ENCODE measurements at places on chromosomes 12 and 14. TPM values are rescaled to one million over a fixed set of nuclear protein-coding genes. Genes with fewer than 3 reads are reported as not detected.

GLT1D1 gene
- polyA plus RNA-seq, result 1.3 TPM

PSMC6 gene
- 53.6 TPM for polyA plus RNA-seq

CBLN3 gene
- 0.91 TPM for polyA plus RNA-seq

SLC5A8 gene
- 0.07 TPM for polyA plus RNA-seq

SMOC1 gene
- 12.5 TPM for polyA plus RNA-seq

LRTM2 gene
- not detected for polyA plus RNA-seq

GRCh38 chr12:70695361-70696023 is 58.3 kb upstream of the PTPRB start:
- H3K27me3 ChIP-seq, result no peaks in the 10 kb centered on the region
- DNase-seq, result no peak
- no peak overlapping the region for H3K4me3 ChIP-seq
- H3K4me1 ChIP-seq, result no peaks in the 10 kb centered on the region
- H3K27ac ChIP-seq, result no peak overlapping the region

GRCh38 chr12:53757101-53757770 is 5.5 kb upstream of the CISTR start:
- no peaks in the 10 kb centered on the region for H3K36me3 ChIP-seq
- no peak overlapping the region for H3K27ac ChIP-seq
- no peak overlapping the region for H3K4me3 ChIP-seq
- DNase-seq, result peak; percentile 95
- H3K27me3 ChIP-seq, result no peaks in the 10 kb centered on the region

GRCh38 chr12:107406932-107407331 is 278.7 kb upstream of the PWP1 start:
- no peaks in the 10 kb centered on the region for H3K27me3 ChIP-seq
- H3K36me3 ChIP-seq, result no peaks in the 10 kb centered on the region
- no peak overlapping the region for H3K27ac ChIP-seq
- DNase-seq, result no peak

DNA sequence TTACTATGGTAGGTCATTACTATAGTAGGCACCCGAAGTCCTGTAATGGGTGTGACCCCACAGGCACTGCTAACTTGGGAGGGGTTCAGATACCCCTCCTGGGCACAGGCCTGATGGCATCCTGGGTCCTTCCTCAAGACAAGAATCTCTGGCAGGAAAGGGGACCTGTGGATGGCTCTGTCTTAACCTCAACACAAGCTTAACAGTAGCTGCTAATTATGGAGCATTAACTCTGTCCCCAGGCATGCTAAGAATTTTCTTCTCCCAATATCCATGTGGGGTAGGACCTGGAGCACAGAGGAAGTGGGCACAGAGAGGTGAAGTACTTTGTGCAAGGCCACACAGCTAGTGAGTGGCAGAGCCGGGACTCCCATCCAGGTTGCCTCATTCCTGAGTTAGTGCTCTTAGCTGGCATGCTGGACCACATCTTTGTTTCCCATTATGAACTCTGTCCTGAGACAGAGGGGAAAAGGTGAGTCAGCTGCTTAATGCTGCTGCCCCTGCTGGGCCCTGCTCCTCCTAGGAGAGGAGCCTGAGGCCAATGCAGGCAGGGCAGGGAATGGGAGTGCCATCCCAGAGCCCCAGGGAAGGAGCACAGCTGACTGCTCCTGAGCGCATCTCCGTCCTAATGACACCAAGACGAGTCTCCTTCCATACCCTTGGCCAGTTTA is 32.1 kb downstream of the GALNT16 start:
- H3K36me3 ChIP-seq, result no peaks in the 10 kb centered on the region
- DNase-seq, result no peak

DNA sequence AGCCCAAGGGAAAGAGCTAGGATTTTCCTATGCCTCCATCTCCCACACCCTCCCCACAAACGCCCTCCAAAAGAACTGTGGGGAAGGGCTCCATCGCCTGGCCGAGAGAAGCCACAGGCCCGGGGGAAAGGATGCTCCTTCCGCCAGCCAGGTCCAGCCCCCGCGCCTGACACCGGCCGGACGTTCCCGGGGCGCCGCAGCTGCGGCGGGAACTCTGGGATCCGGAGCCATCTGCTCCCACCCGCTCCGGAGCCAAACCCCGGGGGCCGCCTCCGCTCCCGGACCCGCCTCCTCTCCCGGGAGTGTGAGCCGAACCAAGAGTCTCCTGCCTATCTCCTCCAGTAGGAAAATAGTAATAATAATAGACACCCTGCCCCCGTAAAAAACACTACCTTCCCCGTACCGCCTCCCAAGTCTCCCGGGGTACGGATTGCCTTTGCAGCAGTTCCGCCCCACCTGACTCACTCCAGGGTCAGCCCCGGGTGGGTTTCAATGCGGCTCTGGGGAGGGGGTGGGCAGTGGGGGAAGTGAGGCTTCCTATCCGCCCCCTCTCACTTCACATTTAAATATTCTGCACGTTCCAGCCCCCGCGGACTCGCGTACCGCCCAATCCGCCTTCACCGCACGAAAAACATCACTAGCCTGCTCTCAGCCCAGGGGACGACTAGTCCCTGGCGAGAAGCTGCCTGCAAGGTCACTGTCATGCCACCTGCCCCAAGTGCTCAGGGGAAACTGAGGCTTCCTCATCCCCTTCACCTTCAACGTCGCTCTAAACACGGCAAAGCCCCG is 2.4 kb downstream of the AGAP2 start:
- peaks cover 9% of the 10 kb centered on the region for H3K4me1 ChIP-seq
- H3K27ac ChIP-seq, result no peak overlapping the region
- DNase-seq, result no peak

GRCh38 chr12:50196537-50196936 is 29.4 kb upstream of the CERS5 start:
- no peak for DNase-seq
- H3K4me1 ChIP-seq, result peaks cover 4% of the 10 kb centered on the region
- no peak overlapping the region for H3K27ac ChIP-seq
- no peaks in the 10 kb centered on the region for H3K36me3 ChIP-seq
- no peaks in the 10 kb centered on the region for H3K27me3 ChIP-seq
- no peak overlapping the region for H3K4me3 ChIP-seq

DNA sequence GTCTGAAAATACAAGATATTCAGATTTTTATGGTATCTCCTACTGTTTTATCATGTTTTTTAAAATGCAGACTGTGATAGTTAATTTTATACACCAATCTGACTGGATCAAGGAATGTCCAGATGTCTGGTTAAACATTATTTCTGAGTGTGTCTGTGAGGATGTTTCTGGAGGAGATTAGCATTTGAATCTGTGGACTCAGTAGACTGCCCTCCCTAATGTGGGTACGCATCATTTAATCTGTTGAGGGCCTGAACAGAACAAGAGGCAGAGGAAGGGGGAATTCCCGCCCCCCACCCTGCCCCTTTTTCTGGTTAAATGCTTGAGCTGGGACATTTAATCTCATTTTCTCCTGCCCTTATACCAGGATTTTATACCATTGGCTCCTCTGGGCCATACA is 72.1 kb downstream of the AVPR1A start:
- H3K4me3 ChIP-seq, result no peak overlapping the region
- H3K27ac ChIP-seq, result no peak overlapping the region
- H3K36me3 ChIP-seq, result no peaks in the 10 kb centered on the region

DNA sequence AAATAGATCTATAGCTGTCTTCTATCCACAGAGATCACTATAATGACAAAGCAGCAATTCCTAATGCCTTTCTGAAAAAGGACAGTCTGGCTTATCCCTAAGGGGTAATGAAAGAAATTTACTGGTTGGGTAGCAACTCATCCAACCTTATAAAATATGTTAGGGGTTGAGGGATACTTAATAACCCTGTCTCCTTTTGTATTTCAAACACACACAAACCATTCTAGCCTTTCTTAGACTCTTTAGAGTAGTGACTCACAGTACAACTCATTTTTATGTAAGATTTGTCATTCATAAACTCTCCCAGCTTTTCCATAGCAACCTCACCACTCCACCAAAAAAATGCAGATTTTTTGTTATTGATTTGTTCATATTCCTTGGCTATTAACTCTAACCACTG is 167.9 kb downstream of the FSCB start:
- H3K36me3 ChIP-seq, result no peaks in the 10 kb centered on the region
- no peaks in the 10 kb centered on the region for H3K27me3 ChIP-seq
- DNase-seq, result no peak

DNA sequence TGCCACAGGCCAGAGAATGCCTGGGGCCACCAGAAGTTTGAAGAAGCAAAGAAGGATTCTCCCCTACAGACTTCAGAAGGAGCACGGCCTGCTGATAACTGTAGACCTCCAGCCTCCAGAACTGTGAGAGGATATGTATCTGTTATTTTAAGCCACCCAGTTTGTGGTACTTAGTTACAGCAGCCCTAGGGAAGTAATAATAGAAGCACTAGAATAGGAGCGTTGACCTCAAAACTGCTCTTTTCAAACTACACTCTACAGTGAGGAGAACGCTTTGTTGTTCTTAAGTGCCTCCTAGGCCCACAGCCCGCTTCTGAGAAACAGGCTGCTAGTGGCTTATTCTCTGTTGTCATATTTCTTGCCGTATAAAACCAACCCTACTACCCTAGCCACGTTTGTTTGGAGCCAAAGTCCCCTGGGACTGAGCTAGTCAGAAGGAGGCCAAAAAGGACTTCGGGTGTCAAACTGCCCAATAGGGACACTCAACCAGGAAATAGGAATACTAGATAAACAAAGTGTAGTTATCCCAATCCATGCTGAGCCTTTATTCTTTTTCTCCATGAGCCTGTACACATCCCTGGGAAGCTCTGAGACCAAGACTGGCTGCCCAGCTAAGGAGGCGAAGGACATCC is 38.5 kb upstream of the FRS2 start:
- H3K36me3 ChIP-seq, result no peaks in the 10 kb centered on the region
- no peak for DNase-seq
- H3K27ac ChIP-seq, result no peak overlapping the region
- H3K27me3 ChIP-seq, result no peaks in the 10 kb centered on the region
- H3K4me3 ChIP-seq, result no peak overlapping the region

DNA sequence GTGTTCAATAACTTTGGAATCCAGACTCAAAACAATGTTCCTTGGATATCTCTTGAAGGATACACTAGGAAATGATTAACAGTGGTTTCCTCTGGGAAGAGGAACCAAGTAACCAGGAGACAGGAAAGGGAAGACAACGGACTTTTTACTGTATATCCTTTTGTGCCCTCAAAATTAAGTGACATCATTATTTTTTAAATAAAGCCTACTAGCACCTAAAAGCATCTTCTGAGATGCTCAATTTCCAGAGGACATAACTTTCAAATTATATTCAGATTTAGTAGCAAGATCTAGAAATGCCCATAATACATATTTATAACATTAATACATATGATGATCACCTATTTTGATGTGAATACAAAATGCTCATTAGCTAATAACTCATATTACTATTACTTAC is 6.5 kb downstream of the HECTD1 start:
- no peaks in the 10 kb centered on the region for H3K36me3 ChIP-seq
- H3K4me1 ChIP-seq, result peaks cover 4% of the 10 kb centered on the region
- no peaks in the 10 kb centered on the region for H3K27me3 ChIP-seq

GRCh38 chr14:33349871-33350270 is 411.2 kb downstream of the NPAS3 start:
- H3K4me1 ChIP-seq, result no peaks in the 10 kb centered on the region
- DNase-seq, result no peak
- H3K36me3 ChIP-seq, result no peaks in the 10 kb centered on the region
- H3K4me3 ChIP-seq, result no peak overlapping the region

DNA sequence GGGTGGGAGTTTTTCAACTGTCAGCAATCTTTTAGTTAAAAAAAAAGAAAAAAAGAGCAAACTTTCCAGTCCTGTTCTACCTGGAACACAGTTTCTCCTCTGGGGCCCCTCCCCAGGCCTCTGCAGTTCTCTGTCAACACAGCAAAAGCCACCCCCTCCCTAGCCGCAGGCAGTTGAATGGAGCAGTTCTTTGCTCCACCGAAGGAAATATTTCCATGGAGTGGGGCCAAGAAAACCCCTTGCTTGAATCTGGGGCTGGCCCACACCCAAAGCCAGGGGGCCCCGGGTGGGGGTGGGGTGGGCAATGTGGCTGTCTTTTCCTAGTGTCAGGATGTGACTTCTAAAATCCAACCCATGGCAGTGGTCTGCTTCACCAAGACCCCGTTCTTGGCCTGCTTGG is 5.0 kb upstream of the MEG3 start:
- no peak for DNase-seq
- H3K4me1 ChIP-seq, result no peaks in the 10 kb centered on the region
- no peaks in the 10 kb centered on the region for H3K36me3 ChIP-seq
- H3K27ac ChIP-seq, result no peak overlapping the region
- H3K27me3 ChIP-seq, result no peaks in the 10 kb centered on the region

- no peak for DNase-seq
- no peak overlapping the region for H3K4me3 ChIP-seq
- H3K27me3 ChIP-seq, result no peaks in the 10 kb centered on the region
- H3K4me1 ChIP-seq, result no peaks in the 10 kb centered on the region
- no peak overlapping the region for H3K27ac ChIP-seq
- no peaks in the 10 kb centered on the region for H3K36me3 ChIP-seq
Measured at GRCh38 chr14:70658899-70659298, 17.2 kb downstream of the TTC9 start.

DNA sequence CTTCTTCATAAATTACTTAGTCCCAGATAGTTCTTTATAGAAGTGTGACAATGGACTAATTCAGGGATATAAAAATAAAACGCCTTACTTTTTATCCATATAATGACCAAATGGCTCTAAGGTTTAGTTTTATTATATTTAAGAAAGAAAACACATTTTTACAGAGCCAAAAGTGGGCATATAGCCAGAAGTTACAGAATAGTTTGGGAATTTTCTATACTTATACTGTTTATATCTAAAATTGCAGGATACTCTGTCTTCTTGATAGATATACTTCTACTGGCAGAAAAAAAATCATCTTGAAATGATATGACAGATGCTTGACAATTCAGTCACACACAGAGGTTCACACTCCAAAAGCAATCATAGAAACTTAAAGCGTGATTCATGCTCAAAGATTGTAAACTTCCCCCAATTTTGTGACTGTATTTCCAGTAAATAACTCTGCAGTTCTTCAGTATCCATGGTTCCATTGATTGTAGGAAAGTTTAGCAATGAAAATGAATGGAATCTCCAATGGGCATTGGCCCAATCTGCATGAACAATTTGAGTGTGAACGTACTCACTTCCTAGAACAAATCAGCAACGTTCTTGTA is 307.8 kb downstream of the NOVA1 start:
- no peaks in the 10 kb centered on the region for H3K27me3 ChIP-seq
- no peak overlapping the region for H3K4me3 ChIP-seq
- H3K27ac ChIP-seq, result no peak overlapping the region
- H3K36me3 ChIP-seq, result no peaks in the 10 kb centered on the region
- no peaks in the 10 kb centered on the region for H3K4me1 ChIP-seq

DNA sequence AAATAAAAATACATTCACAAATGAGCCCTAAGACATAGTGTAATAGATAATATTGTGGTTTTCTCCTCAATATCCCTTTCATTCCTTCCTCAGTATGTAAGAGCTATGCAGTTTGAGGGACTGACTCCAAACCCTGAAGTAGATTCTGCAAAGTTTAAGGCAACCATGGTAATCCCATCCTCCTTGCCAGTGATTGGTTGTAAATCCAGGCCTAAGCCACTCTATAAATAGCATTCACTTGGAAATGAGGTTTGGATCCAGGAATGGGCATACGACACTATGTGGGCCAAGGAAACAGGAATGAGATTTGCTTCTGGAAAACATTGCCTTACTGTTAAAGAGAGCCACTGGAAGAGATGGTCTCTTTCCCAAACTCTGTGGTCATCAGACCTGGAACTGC is 468.7 kb upstream of the SOX5 start:
- no peaks in the 10 kb centered on the region for H3K27me3 ChIP-seq
- no peaks in the 10 kb centered on the region for H3K4me1 ChIP-seq
- H3K4me3 ChIP-seq, result no peak overlapping the region

- H3K27me3 ChIP-seq, result no peaks in the 10 kb centered on the region
- DNase-seq, result no peak
- H3K36me3 ChIP-seq, result peaks cover 37% of the 10 kb centered on the region
- H3K27ac ChIP-seq, result no peak overlapping the region
Measured at GRCh38 chr14:91293281-91293680, 48.8 kb upstream of the GPR68 start.

All from pancreas (tissue), 10 donors.